Right atrium auricular region (tissue), 2 donors: ENCODE measurements at places on chromosomes 1 and 21. TPM values are rescaled to one million over a fixed set of nuclear protein-coding genes. Genes with fewer than 3 reads are reported as not detected.

- DNase-seq: no peak
- H3K27me3 ChIP-seq: no peaks in the 10 kb centered on the region
- no peaks in the 10 kb centered on the region for H3K4me1 ChIP-seq
- no peak overlapping the region for H3K4me3 ChIP-seq
- no peak overlapping the region for H3K27ac ChIP-seq
These were observed 20.1 kb downstream of the CFHR5 start for GRCh38 chr1:196997423-196997822.

GRCh38 chr1:184033711-184034167 lies 3.8 kb downstream of the COLGALT2 start:
- no peak overlapping the region for H3K4me3 ChIP-seq
- H3K36me3 ChIP-seq: no peaks in the 10 kb centered on the region
- H3K27me3 ChIP-seq: no peaks in the 10 kb centered on the region
- H3K27ac ChIP-seq: no peak overlapping the region
- no peaks in the 10 kb centered on the region for H3K4me1 ChIP-seq

HP1BP3 gene
- 106 TPM for total RNA-seq

GRCh38 chr1:17597651-17598050 lies 58.2 kb downstream of the ARHGEF10L start:
- no peak overlapping the region for H3K4me3 ChIP-seq
- H3K27ac ChIP-seq: no peak overlapping the region
- H3K4me1 ChIP-seq: no peaks in the 10 kb centered on the region
- H3K27me3 ChIP-seq: no peaks in the 10 kb centered on the region
- no peak for DNase-seq
